ENCODE measurements at places on chromosomes 11 and 22. TPM values are rescaled to one million over a fixed set of nuclear protein-coding genes. Genes with fewer than 3 reads are reported as not detected.

- no peak for DNase-seq
Observed at GRCh38 chr11:121589946-121590537, 137.3 kb upstream of the SORL1-AS1 start.

GRCh38 chr11:86741839-86742805 is 58.2 kb upstream of the PRSS23 start:
- DNase-seq = no peak

DNA sequence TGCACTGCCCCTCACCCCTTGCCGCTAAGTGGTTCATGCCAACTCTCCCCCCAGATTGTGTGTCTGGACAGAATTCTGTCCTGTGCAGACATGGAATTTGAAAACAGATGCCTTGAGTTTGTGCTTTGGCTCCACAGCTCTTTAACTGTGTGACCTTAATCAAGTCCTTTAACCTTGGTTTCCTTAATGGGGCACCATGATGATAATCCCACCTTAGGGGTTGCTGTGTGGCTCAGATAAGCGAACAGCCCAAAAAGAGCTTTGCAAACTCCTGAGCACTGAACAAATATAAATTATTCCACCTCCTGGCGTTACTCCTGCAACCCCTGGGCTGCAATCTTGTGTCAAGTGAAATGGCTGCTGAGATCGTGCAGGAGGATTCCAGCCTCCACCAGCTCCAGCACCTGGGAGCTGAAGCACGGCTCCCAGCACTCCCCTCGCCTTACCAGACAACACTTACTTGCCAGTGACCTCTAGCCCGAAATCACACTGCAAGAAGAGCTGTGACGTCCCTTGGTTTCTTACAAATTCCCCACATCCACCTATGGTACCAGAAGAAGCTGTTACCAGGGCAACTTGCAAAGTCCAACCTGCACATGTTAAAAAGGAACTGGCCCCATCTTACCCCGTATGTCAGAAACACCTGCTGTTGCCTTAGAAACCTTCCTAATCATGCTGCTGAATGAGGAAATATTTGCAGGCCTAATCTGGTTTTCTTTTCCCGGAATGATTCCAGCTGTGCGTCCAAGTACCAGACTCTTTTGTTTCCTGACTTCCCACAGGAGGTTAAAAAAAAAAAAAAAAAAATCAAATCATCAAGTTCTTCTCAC is 13.2 kb downstream of the VPS37C start:
- peak; percentile 26 for DNase-seq

The CCDC90B gene
- total RNA-seq = 33.3 TPM

The MPPED2 gene
- total RNA-seq = 5.5 TPM

GRCh38 chr22:41565403-41566054 is 4.7 kb downstream of the CSDC2 start:
- DNase-seq = no peak

The FOLR2 gene
- 66.4 TPM for total RNA-seq

DNA sequence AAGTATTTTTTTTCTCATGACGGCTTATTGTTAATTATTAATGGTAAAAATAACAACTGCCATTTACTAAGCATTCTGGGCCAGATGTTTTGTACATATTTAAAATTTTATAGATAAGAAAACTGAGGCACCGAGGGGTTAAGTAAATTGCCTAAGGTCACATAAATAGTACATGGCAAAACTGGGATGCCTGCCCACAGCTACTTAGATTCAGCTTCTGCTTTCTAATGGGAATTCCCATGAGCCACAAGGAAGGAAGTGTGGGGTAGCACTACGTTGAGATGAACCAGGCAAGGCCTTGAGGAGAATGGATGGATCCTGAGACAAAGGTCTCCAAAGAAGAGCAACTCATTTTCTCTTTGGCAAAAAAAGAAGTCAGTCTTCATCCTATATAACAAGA is 11.9 kb upstream of the PHF21A start:
- DNase-seq = no peak

DNA sequence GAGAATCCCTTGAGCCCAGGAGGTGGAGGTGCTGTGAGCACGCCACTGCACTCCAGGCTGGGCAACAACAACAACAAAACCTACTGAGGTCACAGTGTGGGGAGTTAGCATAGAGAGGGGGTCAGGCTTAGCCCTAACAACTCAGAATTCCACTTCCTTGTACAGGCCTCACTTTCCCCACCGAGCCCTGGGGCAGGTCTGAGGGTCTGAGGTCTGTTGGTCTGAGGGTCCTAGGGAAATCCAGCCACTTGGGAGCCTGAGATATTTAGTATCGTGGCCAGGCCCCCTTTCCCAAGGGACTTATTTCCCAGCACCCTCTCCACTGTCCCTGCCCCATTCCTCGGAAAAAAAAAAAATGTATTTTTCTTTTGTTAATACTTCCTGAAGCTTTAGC is 34.8 kb upstream of the HORMAD2 start:
- DNase-seq = no peak

DNA sequence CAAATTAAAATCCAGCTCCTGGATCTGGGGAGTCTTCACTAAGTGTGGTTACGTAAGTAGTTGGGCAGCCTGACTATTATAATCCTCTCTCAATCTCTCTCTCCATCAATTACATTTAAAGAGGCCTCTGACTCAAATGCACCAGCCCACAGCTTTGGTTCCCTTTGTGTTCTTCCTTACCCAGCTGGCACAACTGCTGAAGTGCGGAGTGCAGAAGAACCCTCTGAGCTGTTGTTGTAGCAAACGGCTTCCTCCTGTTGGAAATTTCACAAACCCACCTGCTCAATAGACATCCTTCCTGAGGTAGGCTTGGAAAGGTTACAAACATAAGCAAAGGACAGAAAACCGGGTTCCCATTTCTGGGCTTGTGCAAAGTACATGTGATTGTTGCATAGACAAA is 17.0 kb upstream of the SORL1 start:
- DNase-seq = no peak

The RGL4 gene
- total RNA-seq = 0.24 TPM

DNA sequence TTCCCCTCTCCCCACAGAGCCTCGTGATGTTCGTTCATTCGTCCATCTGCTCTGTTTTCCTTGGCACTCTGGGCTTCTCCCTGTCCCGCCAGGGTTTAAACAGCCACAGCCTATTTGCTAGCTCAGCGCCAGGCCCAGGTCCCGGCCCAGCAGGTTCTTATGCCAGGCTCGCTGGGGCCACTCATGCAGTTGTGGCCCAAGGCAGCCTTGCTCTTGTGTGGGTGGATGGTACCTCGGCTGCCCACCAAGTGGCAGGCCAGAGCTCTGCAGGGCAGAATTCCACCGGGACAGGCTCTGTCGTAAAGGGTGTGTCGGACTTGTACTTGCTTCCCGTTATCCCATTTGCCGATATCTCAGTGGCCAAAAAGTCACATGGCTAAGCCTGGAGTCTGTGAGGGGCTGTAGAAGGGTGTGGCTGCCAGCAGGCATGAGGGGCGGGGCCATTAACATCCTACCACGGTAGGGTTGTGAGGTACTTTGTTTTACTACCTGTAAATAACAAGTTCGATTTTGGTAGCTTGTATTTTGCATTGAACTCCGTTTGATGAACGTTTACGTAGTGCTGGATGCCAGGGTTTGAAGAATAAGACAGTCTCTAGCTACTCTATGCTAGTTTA is 7.9 kb downstream of the FAM118A start:
- peak; percentile 89 for DNase-seq

The ELF5 gene
- total RNA-seq = not detected

DNA sequence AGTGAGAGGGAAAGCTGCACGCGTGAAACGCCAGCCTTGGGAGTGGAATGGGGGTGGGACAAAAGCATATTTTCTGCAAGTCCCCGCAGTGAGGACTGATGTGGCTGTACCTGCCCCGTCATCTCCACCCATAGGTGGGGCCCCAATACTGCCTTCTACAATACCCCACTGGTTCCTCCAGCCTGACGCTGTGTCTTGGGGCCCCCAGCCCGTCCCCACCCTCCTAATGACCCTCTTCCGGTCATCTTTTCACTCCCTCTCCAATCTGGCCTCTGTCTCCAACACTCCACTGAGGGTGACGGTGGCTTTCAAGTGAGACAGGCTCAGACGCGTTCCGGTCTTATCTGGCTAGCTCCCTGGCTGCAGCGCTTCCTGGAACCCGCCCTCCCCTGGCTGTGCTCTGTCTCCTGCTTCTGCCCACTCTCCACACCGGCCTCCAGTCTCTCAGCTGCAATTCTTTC is 104.2 kb downstream of the MICAL3 start:
- DNase-seq = no peak

DNA sequence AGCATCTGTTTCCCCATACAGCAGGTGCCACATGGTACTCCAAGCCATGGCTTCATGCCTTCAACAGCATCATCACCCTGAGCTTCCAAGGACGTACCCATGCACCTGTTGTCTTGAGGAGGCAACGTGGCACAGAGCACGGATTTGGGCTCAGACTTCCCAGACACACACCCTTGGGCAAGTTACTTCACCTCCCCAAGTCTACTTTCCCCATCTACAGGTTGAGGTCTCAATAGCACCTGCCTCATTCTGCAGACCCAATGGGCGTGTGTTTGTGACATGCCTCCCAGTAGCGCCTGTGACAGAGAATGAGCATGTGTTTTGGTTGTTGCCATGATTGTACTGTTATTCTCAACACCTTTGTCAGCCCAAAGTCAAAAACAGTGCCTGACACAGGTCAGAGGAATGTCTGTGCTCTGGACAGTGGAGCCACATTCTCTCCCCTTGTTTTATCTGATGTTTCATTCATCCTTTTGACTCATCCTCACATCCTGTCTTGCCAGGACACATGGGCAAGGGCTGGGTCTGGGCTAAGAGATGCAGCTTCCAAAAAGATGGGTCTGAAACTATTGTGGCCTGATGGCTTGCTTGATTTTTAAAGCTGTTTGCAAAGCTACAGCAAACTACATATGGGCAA is 53.4 kb upstream of the CCND1 start:
- no peak for DNase-seq

The OR56A1 gene
- not detected for total RNA-seq

DNA sequence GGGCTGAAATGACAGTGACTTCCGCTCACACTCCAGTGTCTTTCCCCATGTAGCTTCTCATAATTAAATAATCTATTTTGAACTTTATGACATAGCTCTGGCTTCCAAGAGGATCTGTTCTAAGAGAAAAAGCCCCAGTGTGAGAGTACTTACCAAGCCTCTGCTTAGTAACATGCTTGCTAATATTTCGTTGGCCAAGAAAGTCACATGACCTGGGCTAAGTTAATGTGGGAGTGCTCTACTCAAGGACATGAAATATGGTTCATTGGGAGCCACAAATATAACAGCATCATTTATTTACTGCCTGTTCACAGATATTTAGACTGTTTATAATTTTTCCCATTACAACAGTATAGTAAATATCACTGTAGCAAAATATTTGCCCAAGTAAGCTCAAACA is 42.5 kb downstream of the CCDC73 start:
- no peak for DNase-seq

The LRRC10B gene
- total RNA-seq = 1.6 TPM

GRCh38 chr11:66289548-66290329 is 796 bp upstream of the YIF1A start:
- DNase-seq = peak; percentile 91

- no peak for DNase-seq
Observed at GRCh38 chr11:42593441-42593840, 718.4 kb upstream of the API5 start.

DNA sequence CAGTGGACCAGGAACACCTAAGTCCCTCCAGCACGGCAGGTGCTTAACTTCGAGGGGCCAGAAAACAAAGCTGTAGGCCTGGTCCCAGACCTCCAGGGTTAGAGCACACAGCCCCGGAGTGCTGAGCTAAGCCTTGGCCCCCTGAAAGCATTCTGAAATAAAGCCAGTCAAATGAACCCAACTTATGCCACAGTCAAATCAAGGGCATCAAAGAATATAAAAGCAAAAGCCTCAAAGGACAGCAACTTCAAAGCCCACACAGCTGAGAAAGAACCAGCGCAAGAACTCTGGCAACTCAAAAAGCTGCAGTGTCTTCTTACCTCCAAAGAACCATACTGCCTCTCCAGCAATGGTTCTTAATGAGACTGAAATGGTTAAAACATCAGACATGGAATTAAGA is 39.1 kb downstream of the TMEM123 start:
- DNase-seq = no peak

The RELT gene
- 10.8 TPM for total RNA-seq

GRCh38 chr11:100890789-100891188 is 203.7 kb downstream of the ARHGAP42 start:
- no peak for DNase-seq

DNA sequence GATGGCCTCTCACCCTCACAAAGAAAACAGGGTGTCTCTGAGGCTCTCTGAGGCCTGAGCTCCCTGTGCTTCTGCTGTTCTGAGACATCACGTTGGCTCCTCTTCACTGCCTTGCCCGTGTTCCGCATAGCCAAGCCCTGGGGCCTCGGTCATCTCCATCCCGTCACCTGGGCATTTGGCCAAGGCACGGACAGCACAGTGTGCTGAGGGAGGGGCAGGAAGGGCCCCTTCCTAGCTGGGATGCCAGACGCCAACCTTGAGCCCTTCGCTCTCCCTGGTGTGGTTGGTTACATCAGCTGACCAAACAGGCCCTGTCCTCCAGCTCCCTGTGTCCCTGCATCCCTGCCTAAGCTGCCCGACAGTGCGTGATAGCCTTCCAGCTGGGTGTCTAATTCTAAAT is 25.9 kb downstream of the MOV10L1 start:
- peak; percentile 82 for DNase-seq

- no peak for DNase-seq
Observed at GRCh38 chr22:30337461-30337778, 10.7 kb upstream of the TBC1D10A start.

The GSTT2B gene
- 5.6 TPM for total RNA-seq

The OR2D2 gene
- not detected for total RNA-seq

DNA sequence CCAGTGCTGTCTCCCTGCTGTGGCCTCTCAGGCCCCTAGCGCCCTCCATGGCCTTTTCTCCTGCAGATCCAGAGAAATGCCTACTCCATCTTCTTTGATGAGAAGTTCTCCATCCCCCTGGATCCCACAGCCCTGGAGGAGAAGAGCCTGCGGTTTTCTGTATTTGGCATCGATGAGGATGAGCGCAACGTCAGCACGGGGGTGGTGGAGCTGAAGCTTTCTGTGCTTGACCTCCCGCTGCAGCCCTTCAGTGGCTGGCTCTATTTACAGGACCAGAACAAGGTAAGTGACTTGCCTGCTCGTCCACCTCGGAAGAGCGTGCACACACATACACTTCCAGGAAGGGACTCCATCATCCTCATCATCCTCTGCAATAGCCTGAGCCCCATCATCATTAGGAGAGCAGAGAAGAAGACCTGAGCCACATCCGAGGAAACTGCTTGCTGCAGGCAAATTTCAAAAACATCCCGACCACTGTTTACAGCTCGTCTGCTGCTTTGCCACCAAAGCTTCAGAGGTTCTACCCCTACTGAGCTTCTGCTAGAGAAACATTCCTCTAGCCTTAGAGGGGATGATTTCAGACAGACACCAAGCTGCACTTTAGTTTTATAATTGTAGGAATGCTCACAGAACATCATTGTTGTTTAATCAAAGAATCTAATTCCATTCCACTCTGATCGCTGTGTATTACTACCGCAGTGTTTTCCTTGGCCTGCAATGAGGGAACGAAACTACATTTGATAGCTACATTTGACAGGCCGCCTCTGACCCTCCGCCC is 12.9 kb upstream of the RHOD start:
- DNase-seq = no peak

GRCh38 chr11:121482231-121483129 is 29.7 kb upstream of the SORL1-AS1 start:
- DNase-seq = no peak
